IgD-negative memory B cell (primary cell): ENCODE measurements at places on chromosomes 1 and 21. TPM values are rescaled to one million over a fixed set of nuclear protein-coding genes. Genes with fewer than 3 reads are reported as not detected.

Gene CD5L
- polyA plus RNA-seq = not detected

Gene KIF14
- polyA plus RNA-seq = 0.16 TPM

Gene KRTAP7-1
- not detected for polyA plus RNA-seq

Gene RPE65
- not detected for polyA plus RNA-seq

Gene SLC22A15
- 2.0 TPM for polyA plus RNA-seq

Gene GTF2B
- 56.5 TPM for polyA plus RNA-seq

Gene SPSB1
- 1.8 TPM for polyA plus RNA-seq

Gene TSSK3
- polyA plus RNA-seq = not detected

Gene OR14K1
- not detected for polyA plus RNA-seq

Gene HSD3B2
- polyA plus RNA-seq = not detected

Gene RNF223
- not detected for polyA plus RNA-seq

Gene CYP2J2
- 1.0 TPM for polyA plus RNA-seq

Gene ANKRD34A
- polyA plus RNA-seq = 0.64 TPM

Gene OR2M3
- polyA plus RNA-seq = not detected
